Vagina (tissue), 2 donors: ENCODE measurements at places on chromosomes 3 and 15. TPM values are rescaled to one million over a fixed set of nuclear protein-coding genes. Genes with fewer than 3 reads are reported as not detected.

The VEPH1 gene
- total RNA-seq: 2.7 TPM

The GATA2 gene
- 50.6 TPM for total RNA-seq

The INAFM2 gene
- 5.2 TPM for total RNA-seq

The PCSK6 gene
- 7.4 TPM for total RNA-seq

The OR5H14 gene
- not detected for total RNA-seq

The RPS17 gene
- 1,829 TPM for total RNA-seq

The SOX2 gene
- 2.9 TPM for total RNA-seq

The CSK gene
- total RNA-seq: 26.3 TPM

The LRRC58 gene
- total RNA-seq: 25.0 TPM

The SNURF gene
- total RNA-seq: 10.3 TPM

The RASGRP1 gene
- total RNA-seq: 8.8 TPM

The BMF gene
- 2.9 TPM for total RNA-seq

The C3orf85 gene
- not detected for total RNA-seq
